ENCODE measurements at places on chromosomes 12 and 14.
A peak's percentile ranks its signal among the peaks of the same experiment; 100 is the strongest.

- no peak for DNase-seq
Measured at GRCh38 chr14:58747181-58747580, 109.4 kb downstream of the DACT1 start.

DNA sequence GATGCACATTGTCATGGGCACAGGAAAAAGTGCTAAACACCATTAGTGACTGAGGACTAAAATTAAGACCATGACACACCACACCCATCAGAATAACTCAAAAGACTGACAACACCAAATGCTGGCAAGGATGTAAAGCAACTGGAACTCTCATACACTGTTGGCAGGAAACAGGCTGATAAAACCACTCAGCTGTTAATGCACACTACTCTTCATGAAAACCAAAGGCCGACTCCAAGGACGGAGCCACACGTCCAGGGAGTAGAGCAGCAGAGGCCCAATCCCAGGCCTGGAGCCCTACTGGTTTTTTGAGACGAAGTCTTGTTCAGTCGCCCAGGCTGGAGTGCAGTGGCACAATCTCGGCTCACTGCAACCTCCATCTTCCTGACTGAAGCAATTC lies 6.4 kb downstream of the RAD52 start:
- no peak for DNase-seq

- no peak for DNase-seq
Measured at GRCh38 chr14:36672095-36672494, 10.4 kb downstream of the PAX9 start.

- no peak for DNase-seq
Measured at GRCh38 chr14:35248476-35248788, 43.8 kb upstream of the PSMA6 start.

GRCh38 chr14:71320734-71321573 lies 413.7 kb downstream of the PCNX1 start:
- DNase-seq = peak; percentile 59

DNA sequence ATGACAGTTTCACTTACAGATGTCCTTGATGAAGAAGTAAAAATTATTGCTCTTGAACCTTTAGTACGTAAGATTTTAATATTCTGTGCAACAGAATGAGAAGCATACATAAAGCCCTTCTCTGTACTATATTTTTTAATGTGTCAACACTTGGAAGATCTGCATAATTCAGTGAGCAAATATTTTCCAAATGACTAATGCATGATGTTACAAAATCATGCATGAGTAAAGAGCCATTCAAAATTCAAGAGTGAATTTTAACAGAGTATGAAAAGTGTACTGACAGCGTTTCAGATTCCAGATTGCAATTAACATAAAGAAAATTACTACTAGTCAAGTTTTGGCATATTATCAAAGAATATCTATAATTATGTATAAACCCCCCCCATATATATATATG lies 101.4 kb upstream of the BBS10 start:
- DNase-seq = no peak

- DNase-seq = no peak
Measured at GRCh38 chr12:125079648-125080645, 14.7 kb downstream of the AACS start.

GRCh38 chr14:58637040-58637390 lies 747 bp upstream of the DACT1 start:
- DNase-seq = no peak

- DNase-seq = no peak
Measured at GRCh38 chr14:88753873-88754272, 38.9 kb downstream of the EML5 start.

DNA sequence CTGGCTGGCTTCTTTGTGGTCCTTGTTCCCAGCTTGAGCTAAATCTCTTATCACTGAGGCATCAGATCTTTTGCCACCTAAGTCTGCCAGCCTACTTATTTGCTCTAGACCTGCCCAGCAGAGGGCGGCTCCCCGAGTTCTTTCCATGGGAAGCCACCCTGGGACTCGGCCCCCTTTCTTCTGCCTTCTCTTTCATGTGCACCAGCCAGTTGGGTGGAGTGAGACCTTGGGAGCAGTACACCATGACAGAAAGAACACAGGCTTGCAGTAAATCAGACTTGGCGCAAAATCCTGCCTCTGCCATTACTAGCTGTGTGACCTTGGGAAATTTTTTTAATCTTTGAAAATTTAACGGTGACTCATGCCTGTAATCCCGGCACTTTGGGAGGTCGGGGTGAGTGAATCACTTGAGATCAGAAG lies 7.4 kb downstream of the SMAGP start:
- peak; percentile 84 for DNase-seq

GRCh38 chr14:101557811-101558738 lies 3.2 kb upstream of the DIO3 start:
- DNase-seq = peak; percentile 57

- DNase-seq = no peak
Measured at GRCh38 chr14:75823334-75823733, 158.5 kb downstream of the TGFB3 start.

DNA sequence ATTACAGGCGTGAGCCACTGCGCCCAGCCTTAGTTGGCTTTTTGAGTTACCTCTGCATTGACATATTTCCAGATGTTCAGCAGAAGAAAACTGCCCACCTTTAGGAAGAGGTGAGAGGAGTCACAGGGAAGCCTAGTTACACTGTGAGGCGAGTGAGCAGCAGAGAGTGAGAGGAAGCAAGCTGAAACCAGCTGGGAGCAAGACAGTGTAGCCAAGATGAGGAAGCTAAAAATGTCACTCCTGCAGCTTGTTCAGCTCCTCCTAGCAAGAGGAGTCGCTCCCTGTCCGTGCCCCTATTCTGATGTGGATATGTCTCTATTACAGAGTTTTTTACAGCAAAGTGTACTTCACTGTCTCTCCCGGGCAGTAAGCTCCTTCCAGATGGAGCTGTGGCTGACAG lies 127.6 kb downstream of the GXYLT1 start:
- DNase-seq = no peak

GRCh38 chr14:53124786-53125185 lies 28.3 kb downstream of the DDHD1 start:
- DNase-seq = no peak

- peak; percentile 81 for DNase-seq
Measured at GRCh38 chr12:130031571-130032189, 127.9 kb upstream of the TMEM132D start.

DNA sequence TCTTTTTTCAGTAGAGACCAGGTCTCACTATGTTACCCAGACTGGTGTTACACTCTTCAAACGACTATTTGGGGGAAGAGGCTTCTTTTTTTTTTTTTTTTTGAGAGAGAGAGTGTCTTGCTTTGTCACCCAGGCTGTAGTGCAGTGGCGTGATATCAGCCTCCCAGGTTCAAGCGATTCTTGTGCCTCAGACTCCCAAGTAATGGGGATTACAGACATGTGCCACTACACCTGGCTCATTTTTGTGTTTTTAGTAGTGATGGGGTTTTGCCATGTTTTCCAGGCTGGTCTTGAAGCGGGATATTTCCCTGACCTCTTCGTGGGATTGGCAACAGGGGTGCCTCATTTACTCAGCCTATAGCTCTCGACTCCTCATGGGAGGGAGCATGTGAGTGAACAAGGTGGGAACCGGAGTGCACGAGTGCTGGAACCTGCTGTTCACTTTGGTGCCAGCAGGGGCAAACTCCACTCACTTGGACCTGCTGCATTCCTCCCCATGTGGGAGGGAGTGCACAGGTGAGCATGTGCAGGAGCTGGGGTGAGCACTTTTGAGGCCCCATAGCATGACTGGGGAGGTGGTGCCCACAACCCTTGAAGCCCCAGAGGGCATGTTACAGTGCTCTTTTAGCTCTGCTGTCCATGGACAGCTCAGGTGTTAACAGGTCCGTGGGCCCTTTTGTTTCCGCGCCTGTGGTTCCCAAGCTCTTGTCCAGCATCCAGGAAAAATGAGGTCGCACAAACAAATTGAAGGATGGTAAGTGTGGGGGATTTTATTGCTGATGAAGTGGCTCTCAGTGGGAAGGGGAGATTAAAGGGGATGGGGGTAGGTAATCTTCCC lies 79.1 kb upstream of the HECTD1 start:
- DNase-seq = peak; percentile 57

DNA sequence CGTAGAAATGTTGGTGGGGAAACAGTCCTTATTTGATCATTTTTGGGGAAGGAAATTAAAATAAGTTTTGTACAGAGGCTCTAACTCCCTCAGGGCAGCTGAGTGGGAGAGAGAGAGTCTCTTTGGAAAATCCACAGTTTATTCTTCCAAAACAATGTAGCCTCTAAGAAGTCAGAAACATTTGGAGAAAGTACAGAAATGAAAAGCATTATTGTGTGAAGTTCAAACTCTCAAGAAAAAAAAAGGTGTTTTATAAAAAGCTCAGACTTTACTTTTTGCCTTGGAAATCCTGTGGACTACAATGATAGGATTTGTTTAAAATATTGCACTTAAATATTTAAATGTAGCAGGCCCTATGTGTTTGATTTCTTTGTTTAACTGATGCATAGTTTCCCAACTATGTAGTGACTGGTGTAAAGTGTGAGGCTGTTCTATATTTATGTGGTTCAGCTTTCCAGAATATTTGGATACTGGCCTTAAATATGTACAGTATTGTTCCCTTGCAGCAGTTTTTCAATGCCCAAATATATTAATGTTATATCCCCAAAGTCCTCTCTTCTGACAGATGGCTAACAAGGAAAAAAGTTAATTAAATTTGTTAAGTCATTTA lies 82.0 kb upstream of the OTOGL start:
- no peak for DNase-seq

DNA sequence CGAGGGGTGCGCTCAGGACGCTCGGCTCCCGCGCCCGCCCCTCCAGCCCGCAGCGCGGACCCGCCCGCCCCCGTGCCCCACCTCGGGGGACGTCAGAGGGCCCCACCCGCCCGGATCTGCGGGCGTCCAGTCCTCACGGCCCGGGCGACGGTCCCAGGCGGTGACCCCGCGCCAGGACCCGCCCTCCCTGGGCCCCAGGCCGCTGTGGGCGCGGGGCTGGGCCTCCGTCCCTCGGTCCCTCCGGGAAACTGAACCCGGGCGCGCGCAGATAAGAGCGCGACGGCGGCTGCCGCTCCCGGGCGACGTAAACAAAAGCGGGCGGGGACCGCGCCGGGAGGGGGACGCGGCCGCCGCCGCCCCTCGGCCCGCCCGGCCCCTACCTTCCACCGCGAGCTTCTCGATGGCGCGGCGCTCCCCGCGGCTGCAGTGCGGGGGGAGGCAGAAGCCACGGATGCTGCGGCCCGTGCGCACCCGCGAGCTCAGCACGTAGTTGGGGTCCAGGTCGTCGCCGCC lies 1.1 kb downstream of the CKB start:
- no peak for DNase-seq

DNA sequence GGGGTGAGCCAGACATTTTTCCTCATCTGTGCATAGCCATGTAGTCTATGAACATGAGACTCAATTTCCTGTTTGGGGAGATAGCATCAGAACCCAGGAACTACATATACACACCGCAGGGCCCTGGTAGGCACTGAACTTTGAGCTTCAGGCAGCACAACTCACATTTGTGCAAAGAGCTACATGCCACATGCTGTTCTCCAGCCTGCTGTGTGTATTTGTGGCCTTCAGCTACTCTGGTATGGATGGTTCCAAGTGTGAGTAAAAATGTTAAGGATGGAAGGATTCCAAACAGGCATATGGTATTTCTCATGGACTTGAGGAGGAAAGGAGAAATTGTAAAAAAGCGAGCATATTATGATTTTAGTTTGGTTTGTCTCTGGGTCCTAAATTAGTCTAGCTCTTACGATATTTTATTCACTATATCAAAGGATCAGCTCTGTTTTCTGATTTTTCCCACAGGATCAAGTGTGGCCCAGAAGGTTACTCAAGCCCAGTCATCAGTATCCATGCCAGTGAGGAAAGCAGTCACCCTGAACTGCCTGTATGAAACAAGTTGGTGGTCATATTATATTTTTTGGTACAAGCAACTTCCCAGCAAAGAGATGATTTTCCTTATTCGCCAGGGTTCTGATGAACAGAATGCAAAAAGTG lies 422.4 kb upstream of the OR4E1 start:
- no peak for DNase-seq

- DNase-seq = no peak
Measured at GRCh38 chr14:28242895-28243294, 523.7 kb upstream of the FOXG1 start.

- DNase-seq = no peak
Measured at GRCh38 chr14:50041980-50042379, 74.4 kb downstream of the VCPKMT start.
